SK-N-DZ (cell line): ENCODE measurements at places on chromosomes 11 and 22.

- DNase-seq: no peak
These were observed 41.4 kb upstream of the PHF21A start for GRCh38 chr11:46162700-46163099.

DNA sequence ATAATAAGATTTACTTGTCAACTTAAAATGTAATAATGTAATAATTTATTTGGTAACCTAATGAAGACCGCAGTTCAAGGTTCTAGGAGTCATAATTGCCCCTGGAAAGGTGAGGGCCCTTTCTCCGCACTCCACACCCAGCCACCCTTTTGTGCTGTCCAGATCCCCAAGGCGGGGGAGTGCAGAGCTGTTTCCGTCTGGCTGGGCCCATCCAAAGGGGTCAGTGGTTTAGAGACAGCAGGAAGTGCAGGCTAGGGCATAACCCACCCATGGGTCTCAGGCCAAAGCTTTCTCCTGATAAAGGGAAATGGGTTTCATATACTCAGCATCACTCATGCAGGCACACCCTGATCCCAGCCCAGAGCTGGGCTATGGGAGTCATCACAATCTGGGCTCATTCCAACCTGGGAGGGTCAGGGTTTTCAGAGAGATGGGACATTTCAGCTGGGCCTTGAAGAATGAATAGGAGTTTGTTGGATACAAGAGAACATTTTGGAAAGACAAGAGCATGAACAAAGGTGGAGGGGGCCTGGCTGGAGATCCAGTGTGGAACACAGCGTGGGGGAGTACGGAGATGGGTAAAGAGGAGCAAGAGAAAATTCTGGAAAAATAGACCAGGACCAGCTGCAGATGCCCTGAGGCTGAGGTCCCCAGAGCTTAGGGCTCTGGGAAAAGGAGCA, 432.2 kb downstream of the TBC1D22A start:
- no peak for DNase-seq

- DNase-seq: no peak
These were observed 9.6 kb downstream of the OR52N2 start for GRCh38 chr11:5818245-5818886.

- DNase-seq: no peak
These were observed 2.6 kb downstream of the MARK2 start for GRCh38 chr11:63841554-63841953.

DNA sequence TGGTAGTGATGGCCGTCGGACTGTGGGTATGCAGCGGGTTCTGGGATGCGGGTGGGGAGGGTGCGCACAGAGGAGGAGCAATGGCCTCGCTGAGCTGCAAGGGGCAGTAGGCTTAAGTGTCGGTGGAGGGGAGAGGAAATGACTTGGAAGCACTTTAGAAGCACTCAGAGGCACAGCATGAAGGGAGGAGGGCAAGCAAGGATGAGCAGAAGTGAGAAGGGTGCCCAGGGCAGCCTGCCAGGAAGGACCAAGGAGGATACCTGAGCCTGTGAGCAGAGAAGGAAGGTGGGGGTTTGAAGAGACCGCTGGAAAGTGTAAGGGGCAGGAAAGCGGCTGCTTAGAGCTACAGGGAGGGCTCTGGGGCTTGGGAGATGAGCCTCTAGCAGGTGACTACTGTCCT, 330 bp downstream of the SLC5A1 start:
- no peak for DNase-seq

DNA sequence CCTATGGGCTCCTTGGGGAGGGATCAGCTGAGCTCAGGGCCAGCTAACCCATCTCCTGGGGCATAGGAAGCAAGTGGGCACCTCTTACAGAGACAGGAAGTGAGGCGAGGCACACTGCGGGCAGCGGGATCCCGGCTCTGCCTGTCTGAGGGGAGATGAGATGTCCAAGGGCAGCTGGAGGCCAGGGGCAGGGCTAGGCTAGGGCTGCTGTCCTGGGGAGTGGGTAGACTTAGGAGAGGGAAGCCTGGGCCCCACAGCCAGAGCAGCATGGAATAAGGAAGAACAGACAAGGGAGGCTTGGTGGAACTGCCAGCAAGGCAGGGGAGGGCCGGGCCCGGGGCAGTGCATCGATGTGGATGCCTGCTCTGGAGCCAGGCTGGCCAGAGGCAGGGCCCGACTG, 76.3 kb downstream of the MORC2 start:
- no peak for DNase-seq

- no peak for DNase-seq
These were observed 997.8 kb upstream of the CHORDC1 start for GRCh38 chr11:91220476-91221202.

- DNase-seq: no peak
These were observed 10.1 kb downstream of the AIP start for GRCh38 chr11:67492801-67493547.

DNA sequence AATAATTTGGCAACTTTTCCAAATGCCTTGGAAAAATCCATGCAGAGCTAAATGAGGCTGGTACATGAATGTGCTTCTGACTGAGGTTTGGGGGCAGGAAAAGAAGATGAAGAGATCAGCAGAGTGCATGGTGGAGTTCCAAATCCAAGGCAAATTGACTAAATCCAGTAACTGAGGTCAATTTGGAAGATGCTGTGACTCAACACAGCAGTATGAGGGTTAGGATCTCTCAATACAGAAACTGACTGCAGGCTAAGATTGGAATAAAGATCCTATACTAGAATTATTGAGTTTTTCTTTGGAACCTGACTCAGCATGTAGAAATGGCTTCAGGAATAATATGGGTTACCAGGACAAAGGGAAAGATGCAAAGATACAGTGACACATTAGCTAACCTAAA, 99.3 kb upstream of the FAT3 start:
- no peak for DNase-seq

DNA sequence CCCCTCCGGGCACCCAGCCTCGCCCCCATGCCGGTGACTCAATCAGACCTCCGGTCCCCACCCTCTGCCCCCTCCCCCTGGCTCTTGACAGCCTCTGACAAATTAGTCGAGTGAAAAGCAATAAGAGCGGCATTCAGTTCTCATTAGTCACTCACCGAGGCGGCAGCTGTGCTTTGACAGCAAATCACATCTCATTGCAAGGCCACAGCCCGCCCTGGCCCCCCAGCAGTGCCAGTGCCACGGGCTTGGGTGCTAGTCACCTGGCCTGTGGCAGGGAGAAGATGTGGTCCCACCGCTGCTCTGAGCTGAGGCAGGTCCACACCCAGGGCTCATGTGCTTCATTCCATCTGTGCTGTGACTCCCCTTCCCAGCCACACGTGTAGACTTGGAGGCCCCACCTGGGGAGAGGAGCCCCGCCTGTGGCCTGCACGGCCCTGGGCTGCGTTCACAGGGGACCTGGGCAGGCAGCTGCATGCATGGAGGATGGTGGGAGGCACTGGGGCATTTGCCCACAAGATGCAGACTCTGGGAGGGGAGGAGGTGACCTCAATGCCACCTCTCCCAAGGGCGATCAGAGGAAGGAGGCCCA, 7.4 kb upstream of the TH start:
- no peak for DNase-seq

- DNase-seq: no peak
These were observed 3.0 kb downstream of the CRYBA4 start for GRCh38 chr22:26624803-26625202.

DNA sequence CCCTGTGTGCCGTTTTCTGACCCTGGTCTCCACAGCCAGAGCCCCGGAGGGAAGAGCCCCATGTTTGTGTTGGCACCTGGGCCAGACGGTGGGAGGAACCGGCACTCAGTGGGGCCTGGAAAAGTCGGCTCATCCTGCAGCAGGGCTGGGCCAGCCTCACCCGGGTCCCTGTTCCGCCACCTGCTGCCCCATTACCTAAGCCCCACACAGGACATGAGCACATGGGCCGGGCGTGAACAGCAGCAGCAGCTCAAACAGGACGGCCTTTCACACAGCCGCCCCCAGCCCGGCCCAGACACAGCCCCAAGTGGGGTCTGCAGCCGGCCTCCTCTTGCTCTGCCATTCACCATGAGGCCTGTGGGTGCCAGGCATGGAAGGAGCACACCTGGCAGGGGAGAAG, 302.4 kb downstream of the MN1 start:
- no peak for DNase-seq

GRCh38 chr11:125886997-125887372, 483 bp upstream of the HYLS1 start:
- DNase-seq: no peak

GRCh38 chr11:119417726-119418540, 5.0 kb downstream of the THY1 start:
- no peak for DNase-seq

DNA sequence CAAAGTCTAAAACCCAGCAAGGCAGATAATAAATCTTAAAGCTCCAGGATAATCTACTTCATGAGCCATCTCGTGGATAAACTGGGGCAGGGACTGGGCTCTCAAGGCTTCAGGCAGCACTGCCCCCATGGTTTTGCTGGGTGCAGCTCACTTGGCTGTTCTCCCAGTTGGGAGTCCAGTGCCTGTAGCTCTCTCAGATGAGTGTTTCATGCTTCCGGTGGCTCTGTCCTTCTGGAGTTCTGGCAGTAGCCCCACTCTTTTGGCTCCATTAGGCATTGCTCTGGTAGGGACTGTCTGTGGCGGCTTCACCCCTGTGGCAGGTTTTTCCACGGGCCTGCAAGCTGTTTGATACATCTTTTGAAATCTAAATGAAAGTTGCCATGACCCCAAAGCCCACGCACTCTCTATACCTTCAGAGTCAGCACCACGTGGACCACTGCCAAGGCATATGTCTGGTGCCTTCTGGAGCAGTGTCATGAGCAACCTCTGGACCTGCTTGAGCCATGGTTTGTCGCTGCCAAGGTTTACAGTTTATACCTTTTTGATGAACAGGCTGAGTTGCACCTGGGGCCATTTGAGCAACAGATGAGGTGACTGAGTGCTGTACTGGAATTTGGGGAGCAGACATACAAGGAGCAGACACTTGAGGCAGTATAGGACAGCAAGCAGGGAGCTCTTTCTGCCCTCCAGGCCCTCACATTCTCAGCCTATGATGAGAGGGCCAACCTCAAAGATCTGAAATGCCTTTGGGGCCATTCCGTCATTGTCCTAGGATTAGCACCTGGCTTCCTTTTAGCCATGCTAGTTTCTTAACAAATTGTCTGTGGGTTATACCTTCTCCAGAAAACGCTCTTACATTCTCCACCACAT, 48.6 kb downstream of the MTNR1B start:
- no peak for DNase-seq

GRCh38 chr22:49417326-49417725, 410.3 kb downstream of the BRD1 start:
- DNase-seq: no peak

- DNase-seq: no peak
These were observed 101.7 kb upstream of the TRIM77 start for GRCh38 chr11:89608234-89608966.

DNA sequence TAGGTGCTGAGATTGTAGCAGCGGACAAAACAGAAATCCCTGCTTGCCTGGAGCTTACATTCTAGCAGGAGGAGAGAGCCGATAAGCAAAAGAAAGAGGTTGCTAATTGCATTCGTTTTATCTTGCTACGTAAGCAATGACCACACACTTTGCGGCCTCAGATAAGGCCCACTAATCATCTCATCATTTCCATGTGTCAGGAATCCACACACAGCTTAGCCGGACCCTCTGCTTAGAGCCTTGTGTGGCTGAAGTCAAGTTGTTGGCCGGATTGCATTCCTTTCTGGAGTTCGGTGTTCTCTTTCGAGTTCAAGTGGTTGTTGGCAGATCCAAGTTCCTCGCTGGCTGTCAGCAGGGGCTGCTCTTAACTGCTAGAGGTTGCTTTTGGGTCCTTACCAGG, 101.6 kb downstream of the CHST1 start:
- no peak for DNase-seq

DNA sequence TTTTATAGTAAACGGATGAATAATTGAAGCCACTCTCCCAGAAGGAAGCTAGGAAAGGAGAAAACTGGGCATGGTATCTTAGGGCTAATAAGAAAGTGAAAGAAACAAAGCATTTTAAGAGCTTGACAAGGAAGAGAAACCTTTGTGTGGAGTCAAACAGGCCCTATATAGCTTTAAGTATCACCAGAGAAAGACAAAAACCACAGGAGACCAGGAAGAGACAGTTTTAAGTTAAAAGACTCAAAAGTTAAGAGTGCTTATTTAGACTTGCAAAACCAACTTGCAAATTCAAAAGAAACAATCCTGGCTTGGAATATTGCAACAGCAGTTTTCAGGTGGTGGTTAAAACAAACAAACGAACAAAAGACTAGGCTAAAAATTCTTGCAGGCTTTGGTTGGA, 3.4 kb downstream of the PAK1 start:
- no peak for DNase-seq

DNA sequence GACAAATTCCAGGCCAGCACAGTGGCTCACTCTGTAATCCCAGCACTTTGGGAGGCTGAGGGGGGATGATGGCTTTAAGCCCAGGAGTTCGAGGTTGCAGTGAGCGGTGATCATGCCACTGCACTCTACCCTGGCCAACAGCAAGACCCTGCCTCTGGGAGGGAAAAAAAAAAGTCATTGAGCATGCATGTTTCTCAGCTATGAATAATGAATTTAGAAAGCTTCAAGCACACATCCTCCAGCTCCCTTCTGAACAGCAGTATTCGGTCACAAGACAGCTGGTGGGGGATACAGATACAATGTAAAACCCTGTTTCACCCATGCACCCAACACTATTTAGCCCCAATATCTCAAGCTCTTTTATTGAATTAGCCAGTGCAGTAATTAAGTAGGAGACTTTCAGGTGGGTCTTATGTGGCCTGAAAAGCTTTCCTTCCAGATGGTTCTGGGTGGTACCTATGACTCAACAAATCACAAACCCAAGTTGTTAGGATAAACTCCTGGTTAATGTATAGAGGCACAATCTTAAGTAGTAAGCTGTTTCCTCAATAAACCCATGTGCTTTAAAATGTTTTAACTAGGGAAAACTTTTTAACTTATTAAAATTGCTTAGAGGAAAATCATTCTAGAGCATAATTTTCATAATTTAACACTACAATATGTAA, 13.4 kb downstream of the PRDM10 start:
- no peak for DNase-seq

DNA sequence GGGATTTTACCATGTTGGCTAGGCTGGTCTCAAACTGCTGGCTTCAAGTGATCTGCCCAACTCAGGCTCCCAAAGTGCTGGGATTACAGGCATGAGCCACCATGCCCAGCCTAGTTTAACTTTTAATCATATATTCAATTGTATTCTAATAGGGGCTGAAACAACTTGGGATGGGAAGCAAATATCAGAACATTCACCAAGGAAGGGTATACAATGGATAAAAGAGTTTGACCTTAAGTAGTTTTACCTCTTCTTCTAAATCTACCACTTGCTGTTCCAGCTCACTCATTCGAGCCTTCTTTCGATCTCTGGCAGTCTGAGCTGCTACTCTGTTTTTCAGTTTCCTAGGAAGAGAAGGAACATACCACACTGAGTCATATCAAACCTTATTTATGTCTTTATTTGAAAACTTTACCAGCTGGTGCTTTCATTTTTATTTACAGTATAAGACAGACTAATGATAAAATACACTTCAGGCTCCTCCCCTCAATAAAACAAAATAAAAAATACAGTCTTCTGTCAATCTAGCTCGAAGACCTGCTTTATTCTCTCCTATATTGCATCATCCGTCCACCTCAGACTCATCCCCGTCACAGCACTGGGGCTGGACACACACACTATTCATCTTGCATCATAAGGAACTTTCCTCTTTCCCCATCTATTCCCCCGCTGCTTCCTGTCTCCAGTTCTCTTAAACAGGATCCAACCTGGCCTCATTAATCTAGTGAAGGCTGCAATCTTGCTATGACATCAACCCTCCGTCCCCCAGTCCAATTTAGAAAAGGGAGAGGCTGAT, 1.4 kb downstream of the XBP1 start:
- DNase-seq: peak; percentile 41

GRCh38 chr11:102582140-102582539, 43.0 kb downstream of the MMP20 start:
- DNase-seq: no peak
